ENCODE measurements at places on chromosomes 2 and 18. TPM values are rescaled to one million over a fixed set of nuclear protein-coding genes. Genes with fewer than 3 reads are reported as not detected.

HSBP1L1 gene
- 8.5 TPM for total RNA-seq

- DNase-seq = no peak
Observed at GRCh38 chr18:58390399-58390798, 238.5 kb downstream of the ALPK2 start.

AQP4 gene
- not detected for total RNA-seq

DNA sequence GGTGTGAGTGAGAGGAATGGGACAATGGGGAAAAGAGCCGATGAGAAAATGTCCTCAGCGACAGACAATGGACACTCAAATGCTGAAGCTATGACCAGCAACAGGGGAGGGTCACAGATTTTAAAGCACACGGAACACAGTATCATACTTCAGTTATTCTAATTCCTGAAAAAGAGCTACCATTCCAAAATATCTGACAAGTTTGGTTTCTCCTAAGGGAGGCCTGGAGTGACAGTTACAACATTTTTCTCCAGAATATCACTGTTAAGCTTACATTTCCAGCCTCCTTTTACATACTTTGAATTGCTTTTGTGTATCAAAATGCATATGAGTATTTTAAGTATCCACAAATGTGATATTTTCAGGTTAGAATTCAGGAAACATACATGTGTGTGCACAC is 321.6 kb upstream of the THUMPD2 start:
- no peak for DNase-seq

DNA sequence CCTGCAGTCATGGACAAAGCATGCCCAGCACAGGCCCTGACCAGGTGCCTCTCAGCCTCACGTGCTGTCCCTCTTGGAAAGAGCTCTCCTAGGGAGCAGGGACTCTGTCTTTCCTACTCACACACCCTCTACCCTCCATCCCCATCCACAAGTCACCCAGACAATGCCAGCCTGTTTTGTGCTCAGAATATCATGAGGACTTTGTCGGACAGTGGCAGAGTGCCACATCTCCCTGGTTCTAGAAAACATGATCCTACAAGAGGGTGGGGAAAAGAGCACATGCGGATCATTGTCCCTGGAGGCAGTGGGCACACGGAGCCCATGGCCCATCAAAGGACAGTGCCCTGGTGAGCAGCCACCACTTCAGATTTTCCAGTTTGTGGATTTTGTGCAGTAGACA is 3.7 kb upstream of the MAL start:
- DNase-seq = no peak

RAB6C gene
- 0.68 TPM for total RNA-seq

DNA sequence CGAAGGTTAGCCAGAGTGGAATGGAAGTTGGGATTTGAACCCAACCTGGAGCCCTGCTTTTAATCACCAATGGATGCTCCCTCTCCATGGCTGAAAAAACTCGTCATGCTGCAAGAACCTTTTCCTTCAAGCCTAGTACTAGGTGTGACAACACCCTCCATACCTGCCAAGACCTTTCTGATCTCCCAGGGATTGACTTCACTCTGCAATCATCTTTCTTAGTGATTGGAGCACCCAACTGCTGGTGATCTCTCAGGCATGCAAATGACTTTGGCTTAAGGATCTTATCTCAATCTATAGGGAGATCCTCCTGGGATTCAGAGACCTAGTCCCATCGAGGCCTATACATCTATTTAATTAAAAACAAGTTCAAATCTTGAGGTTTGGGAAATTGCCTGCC is 23.5 kb upstream of the ITGB6 start:
- DNase-seq = no peak

- no peak for DNase-seq
Observed at GRCh38 chr2:83022631-83023210, 1436.4 kb downstream of the SUCLG1 start.

DNA sequence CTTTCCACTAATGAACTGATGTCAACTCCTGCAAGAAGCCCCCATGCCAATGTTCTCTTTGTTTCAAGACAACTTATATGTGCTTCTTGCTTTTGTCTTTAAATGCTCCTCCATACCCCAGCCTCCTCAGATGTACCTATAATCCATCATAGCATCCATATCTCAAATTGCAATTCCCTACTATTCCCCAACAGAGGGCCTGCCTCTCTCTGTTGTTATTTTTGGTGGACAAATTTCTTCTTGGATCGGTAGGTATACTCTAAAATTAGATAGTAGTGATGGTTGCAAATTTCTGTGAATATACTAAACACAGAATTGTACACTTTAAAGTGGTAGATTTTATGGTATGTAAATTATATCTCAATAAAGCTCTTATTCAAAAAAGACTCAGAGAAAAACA is 820.1 kb downstream of the METTL4 start:
- no peak for DNase-seq

FRZB gene
- 140 TPM for total RNA-seq

DNA sequence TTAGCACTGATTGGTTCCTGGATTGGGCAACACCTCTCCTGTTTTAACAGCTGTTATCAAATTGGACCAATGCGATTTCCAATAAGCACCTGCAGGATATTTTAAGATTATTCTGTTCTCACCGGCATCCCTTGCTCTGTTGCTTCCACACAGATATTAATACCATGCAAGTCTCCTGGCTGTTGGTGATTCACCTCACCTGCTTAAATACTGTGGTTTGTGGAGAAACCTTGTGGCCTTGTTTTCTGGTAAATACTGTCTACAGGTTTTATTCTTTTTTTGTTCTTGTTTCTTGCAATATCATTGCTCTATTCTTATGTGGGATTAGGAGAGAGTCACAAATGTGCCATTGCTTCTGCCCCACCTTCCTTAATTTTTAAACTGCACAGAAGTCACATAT is 448.1 kb upstream of the NXPH2 start:
- no peak for DNase-seq

DNA sequence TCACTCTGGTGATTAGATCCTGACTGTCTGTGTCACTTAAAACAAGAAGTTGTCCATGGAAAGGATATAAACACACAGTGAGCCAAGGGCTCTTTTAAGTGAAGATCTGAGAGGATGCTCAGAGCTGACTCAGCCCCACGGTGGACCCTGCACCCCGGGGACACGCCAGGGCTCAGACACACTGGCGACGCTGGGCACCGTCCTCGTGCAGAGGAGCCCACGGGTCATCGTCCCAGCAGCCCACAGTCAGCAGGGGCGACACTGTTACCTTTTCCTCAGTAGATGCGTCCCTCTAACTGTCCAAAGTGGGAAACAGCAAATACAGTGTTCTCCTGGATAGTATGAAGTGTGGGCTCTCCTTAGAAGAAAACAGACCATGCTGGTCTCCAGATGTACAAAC is 225.6 kb downstream of the HDAC4 start:
- no peak for DNase-seq

DNA sequence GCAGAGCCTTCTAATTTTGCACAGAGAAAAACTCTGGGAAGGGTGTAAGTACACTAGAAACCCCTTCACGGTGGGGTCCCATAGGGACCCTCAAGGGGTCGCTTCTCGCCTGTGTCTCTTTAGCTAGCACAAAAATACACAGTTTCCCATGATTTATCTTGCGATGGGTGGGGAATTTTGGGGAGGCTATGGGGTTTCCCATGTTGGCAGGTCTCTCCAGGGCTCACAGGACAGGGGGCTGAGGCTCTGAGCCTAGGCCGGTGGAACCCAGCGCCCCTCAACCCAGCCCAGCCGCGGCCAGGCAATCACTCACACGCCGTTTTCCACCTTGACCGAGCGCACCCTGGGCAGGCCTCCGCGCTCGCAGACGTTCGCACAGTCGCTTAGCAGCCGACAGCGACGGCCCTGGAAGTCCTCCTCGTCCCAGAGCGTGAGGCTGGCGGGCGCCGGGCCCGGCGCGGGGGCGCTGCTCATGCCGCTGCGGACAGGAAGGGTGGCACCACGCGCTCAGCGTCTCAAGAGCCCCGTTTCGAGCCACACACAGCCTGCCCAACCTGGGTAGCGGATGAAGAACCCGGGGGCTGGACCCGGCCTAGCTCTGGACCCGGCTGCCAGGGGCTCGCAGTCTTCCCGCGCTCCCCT is 398 bp downstream of the CRYBA2 start:
- no peak for DNase-seq

DNA sequence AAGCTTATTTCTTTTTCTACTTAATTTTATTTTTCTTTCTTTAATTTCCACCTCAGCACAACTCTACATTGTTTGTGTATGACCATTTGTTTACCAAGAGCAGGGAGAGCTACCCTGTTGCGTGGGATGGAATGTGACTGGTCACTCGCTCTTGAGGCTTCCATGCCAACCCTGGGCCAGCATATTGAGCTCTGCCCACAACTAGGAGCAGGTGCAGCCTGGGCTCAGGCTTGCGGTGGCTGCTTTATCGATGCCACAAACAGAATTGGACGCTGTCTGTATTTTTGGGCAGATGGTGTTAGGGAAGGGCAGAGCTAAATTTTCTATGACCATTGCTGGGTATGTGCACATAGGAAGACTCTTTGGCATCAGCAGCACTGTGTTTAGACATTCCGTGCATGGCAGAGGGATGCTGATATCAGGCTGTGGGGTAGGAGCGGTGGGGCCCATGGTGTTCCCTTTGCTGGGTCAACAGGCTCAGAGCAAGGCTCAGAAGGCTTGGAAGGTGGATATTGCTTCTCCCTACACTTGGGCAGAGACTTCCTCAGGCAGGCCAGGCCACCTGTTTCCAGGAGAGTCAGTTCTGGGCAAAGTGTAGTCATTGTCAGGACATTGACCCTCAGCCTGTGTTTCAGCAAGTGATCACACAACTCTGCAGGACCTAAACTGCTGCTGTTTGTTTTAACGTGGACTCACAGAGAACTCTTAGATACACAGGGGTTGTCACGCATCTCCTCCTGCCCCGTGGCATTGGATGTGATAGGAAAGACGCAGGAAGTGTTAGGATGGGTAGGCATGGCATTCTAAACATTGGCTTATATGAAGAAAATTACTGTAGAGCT is 40.2 kb downstream of the TMEM182 start:
- DNase-seq = no peak

NPHP1 gene
- total RNA-seq = 9.2 TPM

ARHGEF33 gene
- total RNA-seq = 0.35 TPM

GRCh38 chr2:216388046-216388884 is 16.0 kb upstream of the MARCHF4 start:
- no peak for DNase-seq

OTOS gene
- total RNA-seq = not detected

TRIM43 gene
- not detected for total RNA-seq

LYPD6B gene
- not detected for total RNA-seq

- no peak for DNase-seq
Observed at GRCh38 chr2:69615078-69615625, 28.4 kb downstream of the AAK1 start.

DNA sequence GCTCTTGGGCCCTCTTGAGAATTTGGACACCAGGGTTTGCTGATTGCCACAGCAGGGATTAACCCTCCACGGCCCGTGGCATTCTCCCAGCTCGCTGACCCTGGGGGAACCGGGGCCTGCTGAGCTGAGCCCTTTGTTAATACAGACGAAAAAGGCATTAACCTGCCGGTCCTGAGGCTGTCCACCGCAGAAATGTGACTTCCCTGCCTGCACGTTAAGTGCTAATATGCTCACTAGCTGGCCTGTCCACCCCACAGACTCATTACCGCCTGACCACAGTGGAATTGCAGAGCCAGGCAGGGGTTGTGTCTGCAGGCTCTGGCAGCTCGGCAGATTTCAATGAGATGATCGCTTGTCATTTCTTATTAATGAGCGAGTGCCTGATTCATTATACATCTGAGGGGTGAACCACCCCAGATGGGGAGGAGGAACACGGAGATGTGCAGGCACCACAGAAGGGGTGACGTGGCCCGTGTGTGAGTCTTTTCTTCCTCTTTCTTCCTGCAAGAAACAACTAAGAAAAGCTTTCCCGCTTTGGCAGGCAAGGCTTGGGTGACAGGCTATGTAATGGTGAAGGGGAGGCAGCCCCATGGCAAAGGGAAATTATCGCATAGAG is 126.0 kb downstream of the GLI2 start:
- no peak for DNase-seq

NDUFB3 gene
- 28.1 TPM for total RNA-seq

SCYGR4 gene
- not detected for total RNA-seq

DNA sequence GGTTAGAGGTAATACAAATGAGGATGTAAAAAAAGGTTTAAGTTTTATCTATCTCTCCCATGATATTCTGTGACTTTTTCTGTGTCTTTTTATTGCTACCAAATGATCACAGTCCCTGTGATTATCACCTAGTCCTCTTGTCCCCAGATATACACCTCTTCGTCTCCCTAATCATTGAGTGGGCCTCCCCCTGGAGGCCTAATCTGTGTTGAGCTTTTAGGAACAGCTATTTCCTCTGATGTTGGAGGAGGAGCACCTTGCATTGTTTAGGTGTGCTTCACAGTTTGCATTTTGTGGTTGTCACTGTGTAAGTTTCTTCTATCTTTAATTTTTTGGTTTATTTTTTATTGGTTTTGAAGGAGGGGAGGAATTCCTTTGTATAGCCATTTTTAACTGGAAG is 33.3 kb downstream of the CCDC85A start:
- no peak for DNase-seq

GRCh38 chr18:7618891-7619442 is 51.9 kb downstream of the PTPRM start:
- DNase-seq = no peak

- no peak for DNase-seq
Observed at GRCh38 chr18:45806226-45806625, 19.2 kb upstream of the SIGLEC15 start.

DNA sequence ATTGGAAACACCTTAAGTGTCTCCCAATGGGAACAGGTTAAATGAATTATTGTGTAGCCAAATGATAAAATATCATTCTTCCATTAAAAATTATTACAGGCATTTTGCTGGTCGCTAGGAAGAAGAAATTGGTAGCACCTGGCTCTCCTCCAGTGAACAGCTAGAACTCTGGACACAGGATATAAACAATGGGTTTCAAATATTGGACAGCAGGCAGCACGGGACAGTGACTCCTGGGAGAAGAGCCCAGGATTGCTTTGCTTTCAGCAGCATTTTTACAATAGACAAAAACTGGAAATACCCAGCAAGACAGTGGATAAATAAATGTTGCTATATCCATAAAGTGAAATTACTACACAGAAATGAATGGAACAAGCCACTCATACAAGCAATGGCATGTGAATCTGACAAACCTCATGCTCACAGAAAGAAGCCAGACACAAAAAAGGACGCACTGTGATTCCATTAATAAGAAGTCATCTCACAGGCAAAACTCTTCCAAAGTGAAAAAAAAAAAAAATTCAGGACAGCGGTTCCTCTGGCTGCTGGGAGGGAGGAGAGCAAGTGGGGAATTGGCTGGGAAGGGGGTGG is 50.5 kb downstream of the LAMA1 start:
- no peak for DNase-seq

APLF gene
- 5.8 TPM for total RNA-seq

DNA sequence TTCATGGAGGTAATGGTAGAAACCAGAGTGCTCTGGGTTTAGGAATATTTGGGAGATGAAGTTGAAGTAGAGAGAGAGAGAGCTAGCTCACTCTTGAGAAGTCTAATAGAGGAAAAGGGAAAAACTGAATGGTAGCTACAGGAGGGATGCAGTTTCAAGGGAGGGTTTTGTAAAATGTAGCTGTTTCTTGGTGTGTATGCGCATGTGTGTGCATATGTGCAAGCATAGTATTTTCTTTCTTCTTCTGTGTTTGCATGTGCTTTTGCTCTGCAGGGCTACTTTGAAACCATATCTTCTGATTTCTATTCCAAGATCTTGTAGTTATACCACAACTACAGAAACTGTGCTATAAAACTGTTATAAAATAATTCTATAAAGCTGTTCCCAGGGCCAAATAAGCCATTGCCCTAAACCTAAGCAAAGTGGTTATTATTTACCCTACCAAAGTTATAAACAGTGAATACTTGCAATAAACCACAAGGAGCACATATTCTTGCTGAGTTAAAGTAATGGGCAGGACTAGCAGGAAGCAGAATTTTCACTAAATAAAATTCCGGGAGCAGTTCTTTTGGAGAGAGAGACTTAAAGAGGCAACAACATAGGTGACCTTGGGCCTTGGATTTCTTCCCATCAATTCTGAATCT is 145.3 kb upstream of the ZNF521 start:
- no peak for DNase-seq

SLC8A1 gene
- total RNA-seq = 13.7 TPM
